Hindlimb muscle (tissue), 1 donor: ENCODE measurements at places on chromosomes 6 and 20. TPM values are rescaled to one million over a fixed set of nuclear protein-coding genes. Genes with fewer than 3 reads are reported as not detected.

GRCh38 chr6:27374824-27375612, 13.5 kb upstream of the ZNF391 start:
- DNase-seq: peak; percentile 74

GRCh38 chr6:69337311-69337710, 459.5 kb downstream of the LMBRD1 start:
- no peak for DNase-seq

DNA sequence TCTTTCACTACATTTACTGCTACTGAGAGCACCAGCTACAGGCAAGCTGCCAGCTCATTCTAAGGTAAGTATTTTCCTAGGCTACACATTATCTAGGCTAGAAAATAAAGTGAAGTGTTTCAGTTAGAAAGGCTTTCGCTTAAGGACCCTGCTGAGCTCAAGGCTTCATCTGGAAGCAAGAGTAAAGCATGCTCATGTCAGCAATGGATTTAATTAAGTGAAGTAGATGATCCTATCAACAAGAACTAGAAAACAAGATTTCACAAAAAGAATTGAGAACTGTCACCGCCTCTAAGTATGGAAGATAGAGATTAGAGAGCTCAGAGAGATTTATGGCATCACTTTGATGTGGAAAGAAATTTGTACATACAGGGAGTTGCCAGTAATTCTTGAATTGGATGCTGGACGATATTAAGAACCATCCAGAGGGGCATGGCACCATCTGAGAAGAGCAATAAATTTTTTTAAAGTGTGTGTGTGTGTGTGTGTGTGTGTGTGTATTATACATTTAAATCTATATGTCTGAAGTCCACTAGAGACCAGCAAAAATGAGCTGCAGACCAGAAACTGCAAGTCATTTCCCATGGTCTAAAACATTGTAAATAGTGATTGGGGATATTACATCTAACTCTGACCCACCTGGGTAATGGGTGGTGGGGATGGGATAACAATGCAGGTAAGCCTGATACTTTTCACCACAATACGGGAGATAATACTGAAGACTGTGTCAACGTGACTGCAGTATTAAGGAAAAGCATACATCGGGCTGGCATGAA, 105.2 kb upstream of the MAP7 start:
- no peak for DNase-seq

DNA sequence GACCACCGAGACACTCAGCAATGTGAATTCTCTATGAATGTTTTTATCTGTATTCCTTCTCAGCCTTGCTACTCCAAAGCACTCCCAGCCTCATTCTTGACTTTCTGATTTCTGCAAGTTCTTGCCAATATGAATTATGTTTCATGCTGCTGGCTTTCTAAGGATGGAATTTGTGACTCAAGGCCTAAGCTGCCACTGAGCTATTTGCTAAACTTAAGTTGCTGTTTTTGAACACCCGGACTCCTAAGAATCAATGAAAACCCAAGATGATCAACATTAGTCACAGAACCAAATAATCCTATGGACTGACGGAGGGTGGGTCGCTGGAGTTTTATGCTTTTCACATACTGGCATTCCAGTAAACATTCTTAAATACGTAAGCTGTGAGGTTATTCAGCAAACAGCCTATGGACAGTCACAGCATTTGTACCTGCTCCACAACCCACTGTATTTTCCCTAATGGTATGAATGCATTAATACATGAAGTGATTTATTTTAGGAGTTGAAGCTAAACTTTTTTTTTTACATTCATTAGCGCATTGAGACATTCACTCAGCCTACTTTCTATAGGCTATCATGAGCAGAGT, 8.2 kb upstream of the PXDC1 start:
- peak; percentile 53 for DNase-seq

Gene MAD2L1BP
- 17.2 TPM for polyA plus RNA-seq

DNA sequence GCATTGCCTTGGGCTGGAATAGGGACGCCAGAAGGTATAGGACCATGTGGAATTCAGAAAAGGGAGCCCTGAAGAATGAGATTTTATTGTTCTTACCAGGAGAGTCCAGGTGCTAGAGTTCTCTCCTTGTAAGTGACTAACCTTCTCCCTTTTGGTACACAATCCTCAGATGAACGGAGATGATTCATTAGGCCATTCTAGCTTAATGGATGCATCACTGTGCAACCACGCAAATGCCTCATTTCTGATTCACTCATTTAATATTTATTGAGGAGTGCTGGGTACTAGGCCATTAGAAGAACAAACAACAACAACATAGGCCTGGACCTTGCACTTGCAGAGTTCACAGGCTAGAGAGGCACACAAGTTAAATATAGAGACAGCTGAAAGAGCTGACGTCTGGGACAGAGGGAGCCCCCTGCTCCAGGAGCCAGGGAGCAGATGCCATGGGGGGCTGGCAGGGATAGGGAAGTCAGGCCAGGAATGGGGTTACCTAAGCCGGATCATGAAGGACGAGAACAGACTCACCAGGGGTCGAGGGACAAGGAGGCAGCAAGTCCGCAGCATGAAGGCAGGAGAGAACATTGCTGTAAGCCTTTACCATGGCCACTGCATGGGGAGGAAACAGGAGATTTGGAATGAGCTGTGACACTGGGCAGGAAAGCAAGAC, 179.5 kb upstream of the AKAP12 start:
- no peak for DNase-seq

DNA sequence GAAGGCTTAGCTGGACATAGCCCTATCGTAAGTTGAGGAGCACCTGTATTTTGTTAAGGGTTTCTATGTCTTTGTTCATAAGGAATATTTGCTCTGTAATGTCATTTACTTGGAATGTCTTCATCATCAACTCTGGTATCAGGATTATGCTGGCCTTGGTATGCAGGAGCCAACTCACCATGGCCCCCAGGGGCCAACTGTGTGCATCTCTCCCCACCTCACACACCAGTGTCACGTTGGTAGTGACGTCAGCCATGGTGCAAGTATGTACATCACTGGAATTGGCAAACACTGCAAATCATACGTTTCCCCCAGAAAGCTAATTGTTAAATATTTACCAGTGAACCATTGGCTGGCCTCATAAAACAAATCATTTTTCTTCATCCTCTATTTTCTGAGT, 70.8 kb downstream of the YTHDF1 start:
- DNase-seq: no peak

- no peak for DNase-seq
Observed at GRCh38 chr6:89615882-89616281, 22.7 kb downstream of the LYRM2 start.

DNA sequence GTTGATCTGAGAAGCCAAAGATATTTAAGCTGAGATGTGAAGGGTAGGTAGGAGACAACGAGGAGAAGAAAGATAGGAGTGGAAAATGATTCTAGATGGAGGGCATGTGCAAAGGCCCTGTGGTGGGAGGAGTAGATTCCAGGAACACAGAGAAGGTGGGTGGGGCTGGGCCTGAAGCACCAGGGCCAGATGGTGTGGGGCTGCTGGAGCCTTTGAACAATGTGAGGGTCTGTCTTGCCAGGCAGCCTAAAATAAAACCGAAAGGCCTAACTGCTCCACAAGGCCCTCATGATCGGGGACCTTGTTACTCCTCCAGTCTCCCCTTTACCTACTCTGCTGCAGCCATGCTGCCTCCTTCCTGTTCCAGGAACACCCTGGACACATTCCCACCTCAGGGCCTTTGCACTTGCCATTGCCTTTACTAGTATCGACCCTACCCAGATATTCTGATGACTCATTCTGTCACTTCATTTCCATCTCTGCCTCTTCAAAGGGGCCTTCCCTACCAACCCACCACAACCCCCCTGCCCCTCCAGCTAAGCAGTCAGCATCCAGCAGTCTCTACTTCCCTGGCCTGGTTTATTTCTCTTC, 20.0 kb downstream of the FAM110A start:
- no peak for DNase-seq

Gene GCLC
- 9.4 TPM for polyA plus RNA-seq

DNA sequence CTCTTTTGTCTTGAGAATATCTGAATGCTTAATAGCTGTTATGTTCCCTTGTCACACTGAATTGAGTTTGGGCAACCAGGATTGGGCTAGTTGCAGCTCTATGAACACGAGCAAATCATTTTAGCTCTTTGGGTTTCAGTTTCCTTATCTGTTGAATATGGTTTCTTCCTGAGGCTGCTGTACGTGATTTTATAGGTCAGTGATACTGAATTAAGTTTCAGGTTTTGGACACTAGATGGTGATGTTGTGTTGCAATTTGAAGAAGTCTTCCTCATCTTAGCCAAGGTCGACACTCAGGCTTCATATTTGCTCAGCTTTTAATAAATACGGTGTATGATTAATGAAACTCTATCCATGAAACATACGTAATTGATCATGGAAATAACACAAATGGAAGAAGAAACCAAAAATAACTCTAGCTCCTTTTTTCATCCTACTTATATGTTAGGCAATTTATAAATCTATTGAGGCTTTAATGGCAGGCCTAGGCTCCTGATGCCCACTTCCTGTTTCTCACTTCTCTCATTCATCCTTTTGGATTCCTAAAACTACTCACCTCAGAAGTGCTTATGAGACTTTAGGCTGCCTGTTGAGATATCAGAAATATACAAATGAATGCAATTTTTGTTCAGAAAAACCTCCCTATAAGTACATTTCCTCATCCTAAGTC, 354.1 kb upstream of the MAP3K7 start:
- peak; percentile 13 for DNase-seq

Gene PLAGL2
- polyA plus RNA-seq: 11.5 TPM

DNA sequence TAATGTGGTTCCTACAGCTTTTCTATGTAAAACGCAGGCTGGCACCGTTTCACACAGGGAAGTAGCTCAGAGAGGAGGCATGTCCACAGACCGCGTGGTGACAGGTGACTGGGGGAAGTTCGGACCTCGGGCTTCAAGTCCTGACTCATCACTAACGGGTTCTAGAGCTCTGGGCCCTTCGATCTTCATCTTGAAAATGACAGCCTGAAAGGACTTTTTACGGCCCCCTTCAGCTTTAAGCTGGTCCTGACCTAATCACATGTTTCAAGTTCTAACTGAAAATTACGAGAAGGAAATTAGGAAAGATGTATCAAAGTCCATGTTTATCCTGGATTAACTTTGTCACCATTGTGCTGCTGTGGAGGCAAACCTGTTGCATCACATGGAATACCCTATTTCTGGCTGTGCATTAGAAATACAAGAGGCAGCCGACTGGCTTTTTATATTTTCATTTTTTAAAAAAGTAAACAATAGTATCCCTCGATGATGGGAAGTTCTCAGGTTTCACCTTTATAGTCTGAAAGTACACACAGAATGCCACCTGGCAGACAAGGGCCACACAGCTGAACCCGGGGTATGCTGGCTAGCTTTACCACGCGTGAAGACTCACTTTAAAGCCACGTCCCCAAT, 2.0 kb downstream of the MAN1A1 start:
- peak; percentile 34 for DNase-seq
